ENCODE measurements at places on chromosomes 5 and 9.

DNA sequence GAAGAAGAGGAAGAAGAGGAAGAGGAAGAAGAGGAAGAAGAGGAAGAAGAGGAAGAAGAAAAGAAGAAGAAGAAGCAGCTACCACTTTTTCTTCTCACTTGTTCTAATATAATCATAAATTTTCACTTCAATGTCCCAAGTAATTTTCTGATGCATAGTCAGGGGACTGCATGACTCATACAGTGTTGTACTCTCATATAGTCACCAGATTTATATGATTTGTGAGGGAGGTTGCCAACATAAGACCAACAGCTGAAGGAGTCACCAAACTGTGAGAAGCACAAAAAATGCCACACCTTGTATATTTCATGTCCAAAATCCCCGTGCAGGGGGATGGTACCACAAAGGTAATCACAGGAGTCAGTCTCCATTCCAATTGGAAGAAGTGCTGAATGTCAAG is 32.7 kb upstream of the DMRTA1 start:
- DNase-seq: no peak

- peak; percentile 8 for DNase-seq
Measured at GRCh38 chr5:137665678-137666460, 70.0 kb downstream of the KLHL3 start.

GRCh38 chr9:10112798-10113197 is 500.0 kb downstream of the PTPRD start:
- DNase-seq: no peak

DNA sequence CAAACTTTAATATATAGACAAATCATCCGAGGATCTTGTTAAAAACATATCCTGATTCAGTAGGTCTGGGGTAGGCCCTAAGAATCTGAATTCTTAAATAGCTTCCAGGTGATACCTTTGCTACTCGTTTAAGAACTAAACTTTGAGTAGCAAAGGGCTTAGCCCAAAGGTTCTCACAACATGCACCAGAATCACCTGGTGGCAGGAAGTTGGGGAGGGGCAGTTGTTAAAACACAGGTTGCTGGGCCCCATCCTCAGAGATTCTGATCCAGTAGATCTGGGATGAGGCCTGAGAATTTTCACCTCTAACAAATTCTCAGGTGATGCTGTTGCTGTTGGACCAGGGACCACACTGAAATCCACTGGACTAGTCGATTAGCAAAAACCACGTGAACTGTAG is 20.0 kb upstream of the RGMB start:
- DNase-seq: no peak

- no peak for DNase-seq
Measured at GRCh38 chr9:135144581-135145170, 57.2 kb downstream of the OLFM1 start.

GRCh38 chr5:99694884-99695283 is 766.1 kb upstream of the CHD1 start:
- no peak for DNase-seq

- no peak for DNase-seq
Measured at GRCh38 chr5:172757394-172758010, 13.5 kb downstream of the DUSP1 start.

DNA sequence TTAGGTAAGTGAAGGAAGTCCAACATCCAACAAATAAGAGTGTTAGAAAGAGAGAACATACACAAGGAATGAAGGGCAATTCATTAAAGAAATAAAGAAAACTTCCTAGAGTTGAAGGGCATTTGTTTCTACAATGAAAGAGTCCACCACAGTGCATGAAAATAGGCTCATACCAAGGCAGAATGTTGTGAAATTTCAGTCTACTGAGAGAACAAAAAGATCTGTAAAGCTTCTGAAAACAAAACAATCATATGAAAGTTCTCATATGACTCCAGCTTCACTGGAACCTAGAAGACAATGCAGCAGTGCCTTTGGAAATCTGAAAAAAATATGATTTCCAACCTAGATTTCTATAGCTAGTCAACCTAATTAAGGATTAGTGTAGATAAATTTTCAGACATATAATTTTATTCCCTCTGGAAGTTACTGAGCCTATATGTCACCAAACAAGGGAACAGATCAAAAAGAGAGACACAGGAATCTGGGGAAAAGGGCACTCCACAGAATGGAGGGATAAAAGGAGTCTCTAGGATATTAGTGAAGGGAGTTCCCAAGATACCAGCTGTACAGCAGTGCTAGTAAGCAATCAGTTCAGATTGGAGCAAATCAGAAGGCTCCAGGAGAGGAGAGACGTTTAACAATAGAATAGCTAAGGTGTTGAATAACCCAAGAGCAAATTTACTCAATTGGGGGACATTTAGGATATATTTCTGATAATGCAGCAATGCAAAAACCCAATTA is 5.8 kb downstream of the C5orf58 start:
- no peak for DNase-seq

GRCh38 chr9:684054-684890 is 157.2 kb upstream of the DMRT1 start:
- DNase-seq: no peak

- DNase-seq: no peak
Measured at GRCh38 chr5:87113861-87114260, 153.8 kb upstream of the RASA1 start.

GRCh38 chr9:72579190-72579589 is 57.8 kb downstream of the TMC1 start:
- DNase-seq: no peak

DNA sequence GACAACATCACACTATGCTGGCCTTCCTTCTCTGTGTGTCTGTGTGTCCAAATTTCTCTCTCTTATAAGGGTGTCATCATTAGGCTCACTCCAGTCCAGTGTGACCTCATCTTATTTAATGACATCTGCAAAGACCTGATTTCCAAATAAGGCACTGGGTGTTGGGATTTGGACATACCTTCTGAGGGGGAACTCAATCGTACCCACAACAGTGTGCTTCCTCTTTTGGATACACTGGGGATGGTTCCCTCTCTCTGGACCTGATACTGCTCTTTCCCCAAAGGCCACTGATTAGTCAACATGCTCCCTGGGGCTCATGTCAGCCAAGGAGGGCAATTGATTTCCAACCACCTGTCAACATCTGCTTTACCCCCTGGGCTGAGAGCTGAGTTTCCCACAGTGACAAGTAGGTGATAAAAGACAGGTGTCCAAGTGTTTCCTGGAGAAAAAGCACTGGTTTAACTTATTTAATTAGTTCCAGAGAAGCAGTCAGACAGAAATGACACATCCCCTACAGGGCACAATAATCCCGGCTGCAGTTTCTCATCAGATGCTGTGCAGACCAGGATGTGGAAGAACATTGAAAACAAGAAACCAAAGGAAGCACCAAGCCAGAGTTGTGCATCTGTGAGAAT is 17.8 kb upstream of the CEP72 start:
- no peak for DNase-seq

DNA sequence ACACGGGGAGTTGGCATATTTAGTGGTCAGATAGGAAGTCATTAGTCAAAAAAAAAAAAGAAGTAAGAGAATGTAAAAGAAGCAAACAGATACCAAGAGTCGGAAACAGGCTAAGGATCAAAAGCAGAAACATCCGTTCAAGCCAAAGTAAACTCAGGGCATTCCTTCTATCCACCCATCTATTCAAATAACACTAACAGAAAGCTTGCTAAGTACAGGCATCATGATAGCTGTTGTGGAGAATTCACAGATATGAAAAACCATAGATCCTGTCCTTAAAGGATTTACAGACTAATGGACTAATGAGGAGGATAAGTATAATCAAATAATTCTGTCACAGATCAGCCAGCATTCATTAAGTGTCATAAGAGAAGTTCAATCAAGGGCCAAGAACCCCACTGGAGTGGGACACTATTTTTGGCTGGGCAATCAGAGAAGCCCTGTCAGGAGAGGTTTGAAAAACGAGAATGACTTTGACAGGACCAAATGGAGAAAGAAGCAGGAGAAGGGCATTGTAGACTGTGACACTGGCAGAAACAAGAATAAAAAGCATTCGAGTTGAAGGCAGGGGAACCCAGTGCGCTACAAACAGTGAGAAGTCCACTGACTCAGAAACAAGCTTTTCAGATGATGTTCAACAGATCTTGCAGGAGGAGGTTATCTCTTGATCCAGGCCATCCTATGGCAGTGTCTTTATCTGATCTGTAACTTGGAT is 154.2 kb upstream of the TSLP start:
- no peak for DNase-seq

DNA sequence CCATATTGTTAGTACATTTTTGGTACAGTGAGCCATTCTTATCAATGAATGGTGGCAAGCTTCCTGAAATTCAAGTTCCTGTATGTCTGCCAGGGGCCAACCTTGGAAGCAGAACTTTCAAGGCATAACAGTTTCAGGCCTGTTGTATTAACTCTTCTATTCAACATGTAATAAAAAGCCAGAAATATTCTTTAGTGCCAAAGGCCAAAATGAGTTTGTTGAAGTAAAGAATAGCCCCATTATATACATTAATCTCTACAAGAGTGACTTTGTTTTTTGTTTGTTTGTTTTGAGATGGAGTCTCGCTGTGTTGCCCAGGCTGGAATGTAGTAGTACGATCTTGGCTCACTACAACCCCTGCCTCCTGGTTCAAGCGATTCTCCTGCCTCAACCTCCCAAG is 321.3 kb downstream of the KDM4C start:
- no peak for DNase-seq

- no peak for DNase-seq
Measured at GRCh38 chr5:134149571-134150303, 27.0 kb downstream of the SKP1 start.

- DNase-seq: no peak
Measured at GRCh38 chr5:26329562-26330189, 708.7 kb downstream of the CDH9 start.

GRCh38 chr5:76958991-76959767 is 6.3 kb downstream of the CRHBP start:
- DNase-seq: no peak

DNA sequence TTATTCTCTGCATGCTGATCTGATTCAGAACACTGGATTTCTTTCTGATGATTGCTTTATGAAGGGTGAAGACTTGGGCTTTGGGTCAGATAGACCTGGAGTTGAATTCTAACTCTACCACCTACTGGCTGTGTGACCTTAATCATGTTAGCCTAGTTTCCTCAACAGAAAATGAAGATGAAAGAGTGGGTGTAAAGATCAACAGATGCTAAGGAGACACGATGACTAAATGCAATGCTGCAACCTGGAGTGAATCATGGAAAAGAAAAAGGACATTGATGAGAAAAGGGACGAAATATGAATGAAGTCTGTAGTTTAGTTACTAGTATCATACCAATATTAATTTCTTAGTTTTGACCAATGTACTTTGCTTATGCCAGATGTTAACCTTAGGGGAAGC is 27.8 kb upstream of the DENND1A start:
- DNase-seq: no peak

DNA sequence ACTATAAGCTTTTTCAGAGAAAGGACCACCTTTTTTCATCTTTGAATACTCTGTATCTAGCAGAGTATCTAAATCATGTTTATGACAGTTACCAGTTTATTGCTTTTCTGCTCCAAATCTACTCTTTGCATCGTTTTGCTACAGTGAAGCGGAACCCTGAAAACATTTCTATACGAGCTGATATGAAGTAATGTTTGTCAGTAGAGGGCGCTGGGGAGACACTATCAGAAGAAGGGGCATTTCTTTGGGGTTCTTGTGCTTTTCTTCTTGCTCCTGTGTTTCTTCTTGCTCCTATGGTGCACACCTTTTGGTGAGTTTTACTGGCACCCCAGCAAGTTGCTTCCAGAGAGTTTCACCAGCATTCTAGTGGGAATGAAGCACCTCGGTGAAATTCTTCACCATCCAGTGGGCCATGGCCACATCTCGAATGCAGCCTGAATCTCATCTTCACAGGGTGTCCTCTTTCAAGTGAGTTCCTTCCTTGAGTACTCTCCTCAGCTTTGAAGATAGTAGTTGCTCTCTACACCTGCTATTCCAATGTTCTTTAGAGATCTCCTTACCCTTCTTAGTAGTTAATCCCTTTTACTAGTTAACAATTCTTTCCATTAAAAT is 98.4 kb downstream of the FGF1 start:
- DNase-seq: peak; percentile 40
